ENCODE measurements at places on chromosomes 16 and 17.

GRCh38 chr17:32672711-32673110 is 185.9 kb downstream of the CDK5R1 start:
- no peak for DNase-seq

DNA sequence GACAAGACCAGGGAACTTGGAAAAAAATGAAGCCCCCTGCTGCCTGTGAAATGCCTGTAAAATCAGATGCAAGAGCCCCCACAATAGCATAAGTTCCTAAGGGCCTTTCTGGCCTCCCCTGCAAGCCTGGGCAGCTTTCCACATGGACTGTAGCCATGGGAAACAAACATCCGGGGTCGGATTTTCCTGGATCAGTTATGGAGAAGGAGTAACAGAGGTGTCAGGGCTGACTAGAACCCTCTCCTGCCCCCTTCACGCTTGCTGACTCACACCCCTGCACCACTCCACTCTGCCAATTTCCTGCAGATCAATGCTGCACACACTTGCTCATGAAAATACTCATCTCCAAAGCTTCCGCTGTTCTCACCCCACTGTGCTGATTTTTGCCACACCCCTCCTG is 258.6 kb downstream of the CBLN1 start:
- peak; percentile 39 for DNase-seq

DNA sequence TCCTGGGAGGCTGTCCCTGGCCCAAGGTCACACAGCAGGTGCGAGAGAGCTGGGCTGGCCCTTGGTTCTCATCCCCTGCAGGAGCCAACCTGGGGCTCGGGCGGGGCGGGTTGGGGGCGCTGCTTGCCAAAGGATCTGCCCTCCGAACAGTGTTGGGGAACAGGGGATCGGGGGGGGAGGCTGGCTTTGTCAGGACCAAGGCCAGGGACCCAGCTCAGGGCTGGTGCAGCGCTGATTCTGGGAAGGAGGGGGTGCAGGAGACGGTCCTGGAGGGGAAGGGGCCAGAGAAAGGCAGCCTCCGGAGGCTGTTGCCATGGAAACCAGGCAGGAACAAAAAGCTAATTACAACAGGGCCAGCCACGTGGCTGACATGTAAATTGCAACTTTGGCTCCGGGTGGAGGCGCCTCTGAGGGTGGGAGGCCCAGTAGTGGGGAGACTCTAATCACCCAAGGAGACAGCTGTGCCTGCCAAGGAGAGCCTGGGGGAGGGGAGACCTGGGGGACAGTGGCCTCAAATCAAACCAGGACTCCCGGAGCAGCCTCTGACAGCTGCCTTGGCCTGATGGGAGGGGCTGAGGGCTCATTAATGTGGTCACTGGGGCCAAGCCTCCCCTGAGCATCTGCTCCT is 1.3 kb downstream of the TUBB3 start:
- DNase-seq, result peak; percentile 63

GRCh38 chr17:74780443-74781238 is 4.5 kb upstream of the NAT9 start:
- no peak for DNase-seq

- no peak for DNase-seq
These were observed 224.7 kb upstream of the IRX3 start for GRCh38 chr16:54511222-54511731.

GRCh38 chr16:31063843-31064611 is 10.0 kb downstream of the ZNF668 start:
- no peak for DNase-seq

GRCh38 chr17:17494870-17495535 is 1.2 kb downstream of the RASD1 start:
- DNase-seq, result peak; percentile 68

- no peak for DNase-seq
These were observed 299.3 kb upstream of the PSMD7 start for GRCh38 chr16:73997340-73997711.

DNA sequence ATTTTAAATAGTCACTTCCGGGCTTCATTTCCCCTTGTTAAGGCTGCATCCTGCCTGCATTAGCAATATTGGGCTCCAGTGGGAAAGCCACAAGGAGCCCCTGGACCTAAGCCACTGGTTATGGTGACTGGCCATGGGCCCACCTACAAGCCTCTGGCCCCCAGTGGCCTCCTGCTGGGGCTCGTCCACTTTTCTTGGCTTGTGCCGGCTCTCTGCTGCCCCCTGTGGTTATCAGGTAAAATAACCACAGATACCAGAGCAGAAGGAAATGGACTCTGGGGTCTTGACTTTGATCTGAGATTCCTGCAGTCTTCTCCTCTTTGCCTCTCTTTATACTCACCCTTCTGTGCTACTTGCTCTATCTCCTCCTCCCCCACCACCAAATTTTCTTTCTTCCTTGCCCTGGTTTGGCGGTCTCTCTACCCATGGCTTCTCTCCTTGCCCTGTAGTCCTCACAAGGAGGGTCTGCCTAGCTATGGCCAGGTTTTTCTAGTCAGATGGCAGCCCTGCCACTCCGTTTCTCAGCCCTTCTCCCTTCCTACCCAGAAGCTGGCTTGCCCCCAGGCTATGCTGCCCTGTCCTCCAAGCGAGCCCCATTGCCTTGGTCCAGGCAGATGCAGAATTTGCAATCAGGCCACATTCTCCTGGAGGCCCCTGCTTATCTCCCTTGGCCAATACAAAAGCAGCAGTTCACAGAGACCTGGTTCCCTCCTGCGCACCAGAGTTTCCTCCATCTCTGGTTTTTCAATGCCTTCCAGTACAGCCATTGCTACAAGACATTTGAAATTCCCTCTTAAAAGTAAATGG is 82.9 kb upstream of the RCVRN start:
- DNase-seq, result peak; percentile 40

Measured in right hindlimb (tissue), 1 donor.